ENCODE measurements at places on chromosomes 16 and 17. TPM values are rescaled to one million over a fixed set of nuclear protein-coding genes. Genes with fewer than 3 reads are reported as not detected.

Gene NFATC2IP
- total RNA-seq: 47.3 TPM

DNA sequence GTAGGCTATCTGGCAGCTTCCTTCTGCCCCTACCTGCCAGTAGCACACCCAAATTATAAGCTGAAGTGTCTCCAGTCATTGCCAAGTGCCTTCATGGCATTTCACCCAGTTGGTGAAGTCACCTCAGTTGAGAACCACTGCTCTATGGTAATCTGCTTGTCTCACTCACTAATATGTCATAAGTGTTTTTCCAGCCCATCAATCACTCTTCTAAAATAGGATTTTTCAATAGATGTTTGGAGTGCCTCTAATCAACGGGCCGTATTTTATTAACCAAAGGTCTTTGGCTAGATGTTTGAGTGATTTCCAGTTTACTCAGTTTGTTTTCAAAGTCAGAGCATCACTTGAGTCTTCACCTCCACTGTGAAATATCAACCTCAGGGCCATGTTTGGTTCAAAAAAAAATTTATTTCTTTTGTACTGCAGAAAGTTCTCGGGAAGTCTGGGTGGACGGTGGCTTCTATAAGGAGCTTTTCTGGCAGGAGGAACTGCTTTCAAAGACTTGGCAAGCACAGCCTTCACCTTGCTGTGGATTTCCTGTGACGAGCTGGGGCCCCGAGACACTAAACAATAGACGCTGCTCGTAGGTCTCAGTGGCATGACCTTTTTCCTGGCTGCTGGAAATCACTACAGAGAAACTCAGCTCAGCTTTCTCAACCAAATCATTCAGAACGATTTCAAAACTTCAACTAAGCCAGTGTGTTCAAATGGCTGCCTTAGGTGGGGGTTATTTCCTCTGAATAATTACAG is 95.2 kb upstream of the FOXF1 start:
- no peak for DNase-seq

- DNase-seq: no peak
Measured at GRCh38 chr17:44044071-44044470, 22.4 kb downstream of the LSM12 start.

GRCh38 chr17:43891851-43892646 is 15.3 kb downstream of the MPP2 start:
- DNase-seq: no peak

- DNase-seq: no peak
Measured at GRCh38 chr17:66724581-66725341, 110.2 kb upstream of the CACNG5 start.
